ENCODE measurements at places on chromosomes 4 and X.

- DNase-seq: peak; percentile 70
Observed at GRCh38 chr4:112321776-112322684, 24.9 kb downstream of the ALPK1 start.

DNA sequence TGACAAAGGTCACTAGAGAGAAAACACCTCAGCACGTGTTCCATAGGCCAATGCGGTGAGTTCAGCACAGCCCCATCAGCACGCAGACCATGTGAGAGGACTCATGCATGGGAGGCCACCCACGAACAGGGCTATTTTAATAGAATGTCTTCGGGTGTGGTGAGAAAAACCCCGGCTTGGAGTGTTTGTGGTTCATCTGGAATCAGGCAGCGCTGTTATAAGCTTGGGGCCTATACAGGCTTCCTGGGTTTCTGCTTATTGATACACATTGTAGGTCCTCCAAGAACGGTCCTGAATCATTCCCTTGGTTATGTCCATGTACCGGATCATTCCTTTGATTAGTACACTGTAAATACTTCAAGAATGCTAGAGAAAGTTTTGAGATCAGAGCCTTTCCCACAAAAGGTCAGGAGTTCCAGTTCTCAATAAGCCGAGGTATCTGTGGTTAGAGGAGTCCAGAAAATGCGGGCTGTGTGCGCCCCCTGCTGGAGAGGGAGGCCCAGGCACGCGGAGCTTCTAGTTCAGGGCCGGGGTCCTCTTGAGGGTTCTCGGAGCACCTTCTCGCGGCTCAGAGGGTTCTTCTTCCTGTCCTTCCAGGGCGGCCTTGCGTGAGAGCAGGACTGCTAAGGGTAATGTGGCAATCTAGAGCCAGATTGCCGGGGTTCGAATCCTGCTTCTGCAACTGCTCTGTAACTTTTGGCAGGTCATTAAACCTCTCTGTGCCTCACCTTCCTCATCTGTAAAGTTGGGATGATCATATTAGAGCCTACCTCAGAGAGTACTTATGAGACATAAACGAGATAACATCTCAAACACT lies 51.8 kb downstream of the TLR10 start:
- DNase-seq: peak; percentile 92

DNA sequence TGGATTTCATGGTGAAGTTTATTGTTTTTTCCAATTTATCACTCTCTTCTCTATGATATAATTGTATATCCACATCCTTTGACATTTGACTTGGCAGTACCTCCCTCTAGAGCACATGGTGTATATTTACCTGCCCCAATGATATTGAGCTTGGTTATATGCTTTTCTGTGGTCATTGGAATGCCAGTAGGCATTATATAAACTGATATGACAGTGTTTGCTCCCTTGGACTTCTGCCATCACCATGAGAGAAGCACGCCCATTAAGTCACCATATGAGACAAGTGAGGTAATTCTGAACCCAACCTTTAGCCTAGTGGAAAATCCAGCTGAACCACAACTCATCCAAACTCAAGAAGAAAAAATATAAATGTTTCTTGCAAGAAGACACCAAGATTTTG lies 2761.5 kb downstream of the ARAP2 start:
- no peak for DNase-seq

- no peak for DNase-seq
Observed at GRCh38 chr4:34939073-34939472, 1305.2 kb downstream of the ARAP2 start.

- DNase-seq: no peak
Observed at GRCh38 chr4:91118597-91118996, 991.4 kb downstream of the CCSER1 start.

DNA sequence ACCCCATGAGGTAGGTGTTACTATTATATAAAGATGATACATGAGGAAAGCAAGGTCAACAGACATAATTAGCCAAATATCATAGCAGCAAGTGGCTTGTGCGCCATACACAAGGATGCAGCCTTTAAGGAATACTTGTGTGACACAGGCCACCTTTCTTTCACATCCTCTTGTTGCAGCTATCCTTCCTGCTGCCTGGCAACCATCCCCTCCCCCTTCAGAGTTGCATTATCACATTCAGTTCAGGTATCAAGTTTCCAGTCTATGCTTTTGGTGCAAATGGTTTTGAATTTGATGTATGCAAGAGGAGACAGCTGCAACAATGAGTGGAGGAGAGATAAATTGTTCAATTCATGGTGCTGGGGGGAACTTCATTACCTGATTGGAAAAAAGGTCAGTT lies 6.4 kb downstream of the ZCCHC18 start:
- no peak for DNase-seq

- DNase-seq: no peak
Observed at GRCh38 chr4:108213308-108213707, 44.6 kb upstream of the LEF1 start.

GRCh38 chr4:10529291-10530136 lies 72.3 kb upstream of the ZNF518B start:
- no peak for DNase-seq

DNA sequence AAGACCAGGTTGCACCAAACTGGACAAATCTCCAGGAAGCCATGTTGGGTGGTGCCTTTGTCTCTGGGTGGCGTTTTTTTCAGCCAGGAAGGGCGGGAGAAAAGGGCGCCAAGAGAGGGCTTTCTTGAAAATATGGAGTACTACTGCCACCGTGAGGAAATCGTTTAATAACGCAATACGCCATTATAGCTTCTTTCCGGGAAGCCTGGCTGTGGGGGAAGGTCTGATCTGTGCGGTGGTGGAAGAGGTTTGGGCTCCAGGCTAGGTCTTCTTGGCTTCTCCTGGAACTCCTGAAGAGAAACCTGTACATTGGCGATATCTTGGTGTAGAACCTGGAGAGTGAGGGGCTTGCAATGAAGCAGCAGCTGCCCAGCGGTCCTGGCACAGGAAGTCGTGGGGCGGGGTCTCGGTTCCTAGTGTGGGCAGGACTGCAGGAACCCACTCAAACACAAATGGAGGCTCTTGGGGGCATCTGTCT lies 202.7 kb downstream of the OR13H1 start:
- DNase-seq: no peak

DNA sequence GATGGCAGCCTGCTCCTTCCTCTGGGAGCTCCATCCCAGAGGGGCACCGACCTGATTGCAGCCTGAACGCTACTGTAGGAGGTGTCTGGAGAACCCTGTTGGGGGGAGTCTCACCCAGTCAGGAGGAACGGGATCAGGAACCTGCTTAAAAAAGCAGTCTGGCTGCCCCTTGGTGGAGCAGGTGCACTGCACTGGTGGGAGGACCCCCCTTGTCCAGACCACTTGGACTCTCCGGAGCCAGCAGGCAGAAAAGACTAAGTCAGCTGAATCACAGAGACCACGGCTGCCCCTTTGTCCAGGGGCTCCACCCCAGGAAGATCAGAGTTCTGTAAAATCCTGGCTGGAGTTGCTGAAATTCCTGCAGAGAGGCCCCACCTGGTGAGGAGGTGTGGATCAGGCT lies 67.3 kb upstream of the MAGEB18 start:
- no peak for DNase-seq

DNA sequence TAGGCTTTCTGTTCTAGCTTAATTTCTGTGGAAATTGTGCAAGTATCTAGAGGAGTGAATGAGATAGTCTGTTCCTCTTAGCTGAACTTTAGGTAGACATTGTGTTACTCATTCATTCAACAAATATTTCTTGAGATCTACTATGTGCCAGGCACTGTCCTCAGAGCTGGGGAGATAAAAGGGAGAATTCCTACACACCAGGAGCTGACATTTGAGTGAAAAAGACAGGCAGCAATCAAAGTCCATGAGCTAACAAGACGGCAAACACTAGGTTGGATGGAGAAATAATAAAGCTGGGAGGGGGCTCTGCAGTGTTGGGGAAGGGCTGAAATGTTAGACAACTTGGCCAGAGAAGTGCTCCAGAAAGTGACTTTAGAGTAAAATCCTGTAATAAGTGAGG lies 80.1 kb downstream of the MED28 start:
- no peak for DNase-seq
